ENCODE measurements at places on chromosomes 1 and 21.
A peak's percentile ranks its signal among the peaks of the same experiment; 100 is the strongest.

DNA sequence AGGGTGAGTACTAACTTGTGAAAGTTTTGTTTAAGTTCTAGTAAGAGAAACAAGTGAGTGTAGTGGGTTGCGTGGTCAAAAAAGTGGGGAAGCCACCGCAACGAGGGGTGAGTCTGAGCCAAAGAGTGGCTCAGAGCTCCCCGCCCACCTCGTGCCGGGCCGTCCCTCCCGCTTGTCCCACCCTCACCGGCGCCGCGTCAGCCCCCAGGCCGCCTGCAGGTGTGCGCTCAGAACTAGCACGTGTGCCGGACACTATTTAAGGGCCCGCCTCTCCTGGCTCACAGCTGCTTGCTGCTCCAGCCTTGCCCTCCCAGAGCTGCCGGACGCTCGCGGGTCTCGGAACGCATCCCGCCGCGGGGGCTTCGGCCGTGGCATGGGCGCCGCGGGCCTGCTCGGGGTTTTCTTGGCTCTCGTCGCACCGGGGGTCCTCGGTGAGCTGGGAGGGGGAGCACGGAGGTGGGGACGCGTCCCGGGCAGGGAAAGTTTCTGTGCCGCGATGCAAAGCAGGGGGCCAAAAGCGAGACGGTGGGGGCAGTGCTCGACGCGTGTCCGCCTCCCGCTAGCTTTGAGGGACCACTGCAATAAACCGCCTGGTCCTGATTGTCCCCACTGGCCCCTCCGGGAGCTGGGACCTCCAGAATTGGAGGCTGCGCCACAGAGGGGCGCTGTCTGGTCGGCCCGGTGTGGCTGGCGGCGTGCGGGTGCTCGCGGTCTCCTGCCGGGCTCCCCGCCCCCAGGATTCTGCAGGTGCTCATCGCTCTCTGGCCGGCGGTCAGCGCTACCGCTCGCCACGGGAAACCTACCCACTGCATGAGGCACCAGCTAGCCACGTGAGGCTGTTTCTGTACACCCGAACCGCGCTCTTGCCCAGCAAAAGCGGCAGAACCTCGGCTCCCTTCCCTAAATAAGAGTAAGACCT lies at the start of gene CR2:
Gene CR2 (plus strand): TSS at position 283 of the 919 bp plus-strand sequence. CDS start 91 bp downstream, at position 374.
- peak; percentile 63 for DNase-seq

- no peak for DNase-seq
Measured at GRCh38 chr21:33418691-33419090, 15.5 kb downstream of the IFNGR2 start.

- no peak for DNase-seq
Measured at GRCh38 chr1:119108988-119109387, 31.5 kb downstream of the WARS2 start.

- DNase-seq: no peak
Measured at GRCh38 chr1:31987135-31987619, 26.5 kb upstream of the KHDRBS1 start.

- peak; percentile 91 for DNase-seq
Measured at GRCh38 chr1:231211005-231211857, 29.8 kb upstream of the GNPAT start.

- DNase-seq: no peak
Measured at GRCh38 chr1:95935719-95936118, 701.7 kb downstream of the RWDD3 start.

- DNase-seq: no peak
Measured at GRCh38 chr21:29524055-29524454, 225.3 kb downstream of the BACH1 start.

DNA sequence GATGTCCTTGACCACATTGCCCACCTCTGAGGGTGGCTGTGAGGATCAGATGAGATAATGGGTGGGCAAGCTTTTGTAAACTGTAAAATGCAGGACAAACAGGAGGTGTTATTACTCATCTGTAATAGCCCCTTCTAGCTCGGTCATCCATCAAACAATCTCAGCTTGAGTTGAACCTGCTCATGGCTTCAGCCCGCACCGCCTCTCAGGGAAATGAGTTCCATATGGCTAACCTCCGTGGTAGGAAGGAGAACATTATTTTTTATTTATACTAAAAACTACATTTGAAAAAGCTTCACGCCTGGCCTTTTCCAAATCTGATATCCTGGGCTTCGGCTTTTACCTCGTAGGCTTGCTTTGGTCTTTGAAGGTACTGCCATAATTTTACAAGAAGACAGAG lies 116.2 kb upstream of the USP24 start:
- no peak for DNase-seq

GRCh38 chr1:8733484-8733883 lies 84.0 kb downstream of the RERE start:
- DNase-seq: no peak

- peak; percentile 62 for DNase-seq
Measured at GRCh38 chr1:39091845-39092645, 65.9 kb downstream of the NDUFS5 start.

- DNase-seq: no peak
Measured at GRCh38 chr21:15667010-15667409, 62.8 kb upstream of the USP25 start.

GRCh38 chr1:67368046-67368514 lies 60.4 kb downstream of the IL12RB2 start:
- no peak for DNase-seq

Measured in stimulated activated CD4-positive, alpha-beta T cell treated with anti-CD3 and anti-CD28 coated beads, Interleukin-4, amount 100 ng/mL, for 24 hours (primary cell).